ENCODE measurements at places on chromosomes 4 and X.

DNA sequence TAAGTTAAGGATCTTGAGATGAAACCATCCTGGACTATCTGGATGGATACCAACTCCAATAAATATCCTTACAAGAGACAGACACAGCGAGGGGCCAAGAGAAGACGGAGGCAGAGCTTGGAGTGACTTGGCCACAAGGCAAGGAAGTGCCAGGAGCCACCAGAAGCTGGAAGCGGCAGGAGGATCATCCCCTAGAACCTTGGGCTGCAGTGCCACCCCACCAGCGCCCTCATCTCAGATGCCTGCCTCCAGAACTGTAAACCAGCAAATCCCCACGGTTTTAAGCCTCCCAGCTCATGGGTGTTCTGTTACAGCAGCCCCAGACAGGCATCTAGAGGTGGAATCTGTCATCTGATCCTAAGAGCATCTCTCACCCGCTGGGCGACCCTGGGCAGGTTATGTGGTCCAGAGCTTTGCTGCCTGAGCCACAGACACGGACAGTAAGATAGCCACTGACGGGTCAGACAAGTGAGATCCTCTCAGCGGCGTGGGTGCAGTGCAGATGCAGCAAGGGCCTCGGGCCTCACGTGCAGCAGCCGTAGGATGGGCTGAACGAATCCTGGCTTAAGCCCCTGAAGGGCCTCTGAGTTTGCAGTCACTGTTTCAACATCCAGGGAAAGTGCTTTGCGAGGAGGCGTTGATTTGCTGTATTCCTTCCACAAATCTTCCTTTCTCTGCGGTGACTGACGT lies 25.1 kb upstream of the MXD4 start:
- DNase-seq = no peak

DNA sequence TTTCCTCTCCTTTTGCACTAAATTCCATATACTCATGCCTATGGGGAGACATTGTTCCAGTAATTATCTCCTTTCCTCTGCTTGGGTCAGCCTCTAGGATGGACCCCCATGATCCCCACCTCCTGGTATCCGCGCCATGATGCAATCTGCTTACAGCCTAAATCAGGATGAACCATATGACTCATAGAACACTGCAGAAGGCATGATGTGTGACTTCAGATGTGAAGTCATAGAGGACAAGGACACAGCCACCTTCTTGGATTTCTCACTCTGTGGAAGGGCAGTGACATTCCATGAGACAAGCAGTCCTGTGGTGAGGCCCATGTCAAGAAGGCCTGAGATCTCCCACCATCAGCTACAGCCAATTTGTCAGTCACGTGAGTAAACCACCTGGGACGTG lies 9.0 kb upstream of the TMEM144 start:
- DNase-seq = no peak

DNA sequence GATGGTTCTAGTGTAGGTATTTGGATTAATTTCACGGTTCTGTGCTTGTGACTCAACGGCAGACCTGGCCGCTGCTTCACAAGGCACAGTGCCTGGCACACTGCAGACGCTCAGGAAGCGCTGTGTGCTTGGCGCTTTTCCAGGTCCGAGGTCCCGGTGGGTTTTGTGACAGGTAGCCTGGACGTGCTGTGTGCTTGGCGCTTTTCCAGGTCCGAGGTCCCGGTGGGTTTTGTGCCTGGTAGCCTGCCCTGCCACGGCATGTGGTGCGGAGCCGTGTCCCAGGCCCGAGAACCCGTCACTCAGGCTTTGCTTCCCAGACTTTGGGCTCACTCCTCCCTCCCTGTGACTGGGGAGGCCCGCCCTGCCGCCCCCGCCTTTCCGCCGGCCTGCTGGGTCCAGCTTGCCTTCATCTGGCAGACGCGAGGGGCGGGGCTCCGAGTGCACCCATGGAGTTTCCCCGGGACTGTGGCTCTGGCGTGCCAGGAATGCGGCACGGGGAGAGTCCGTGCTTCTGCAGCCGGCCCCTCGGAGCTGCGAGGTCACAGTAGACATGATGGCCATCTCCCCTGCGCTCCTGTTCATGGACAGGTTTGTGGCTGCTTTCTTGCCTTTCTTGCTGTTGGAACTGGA lies 44.2 kb downstream of the TBC1D14 start:
- no peak for DNase-seq

DNA sequence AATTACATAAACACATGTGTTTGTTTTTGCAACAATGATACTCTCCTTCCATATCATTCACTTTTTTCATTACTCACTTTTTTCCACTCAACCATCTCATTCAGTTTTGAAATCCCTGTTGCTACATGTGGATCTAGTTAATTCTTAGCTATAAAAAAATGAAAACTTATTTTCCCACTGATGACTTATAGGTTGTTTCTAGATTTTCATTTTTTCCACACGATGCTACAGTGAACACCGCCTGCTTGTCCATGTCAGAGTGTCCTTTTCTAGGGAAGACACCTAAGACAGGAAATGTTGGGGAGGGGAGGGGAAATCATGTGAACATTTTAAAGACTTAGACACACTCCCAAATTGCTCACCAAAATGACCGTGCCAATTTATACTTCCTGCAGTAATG lies 70.2 kb downstream of the SUPT20HL2 start:
- DNase-seq = no peak

- no peak for DNase-seq
These were observed 126.2 kb downstream of the SORBS2 start for GRCh38 chr4:185685804-185686203.

DNA sequence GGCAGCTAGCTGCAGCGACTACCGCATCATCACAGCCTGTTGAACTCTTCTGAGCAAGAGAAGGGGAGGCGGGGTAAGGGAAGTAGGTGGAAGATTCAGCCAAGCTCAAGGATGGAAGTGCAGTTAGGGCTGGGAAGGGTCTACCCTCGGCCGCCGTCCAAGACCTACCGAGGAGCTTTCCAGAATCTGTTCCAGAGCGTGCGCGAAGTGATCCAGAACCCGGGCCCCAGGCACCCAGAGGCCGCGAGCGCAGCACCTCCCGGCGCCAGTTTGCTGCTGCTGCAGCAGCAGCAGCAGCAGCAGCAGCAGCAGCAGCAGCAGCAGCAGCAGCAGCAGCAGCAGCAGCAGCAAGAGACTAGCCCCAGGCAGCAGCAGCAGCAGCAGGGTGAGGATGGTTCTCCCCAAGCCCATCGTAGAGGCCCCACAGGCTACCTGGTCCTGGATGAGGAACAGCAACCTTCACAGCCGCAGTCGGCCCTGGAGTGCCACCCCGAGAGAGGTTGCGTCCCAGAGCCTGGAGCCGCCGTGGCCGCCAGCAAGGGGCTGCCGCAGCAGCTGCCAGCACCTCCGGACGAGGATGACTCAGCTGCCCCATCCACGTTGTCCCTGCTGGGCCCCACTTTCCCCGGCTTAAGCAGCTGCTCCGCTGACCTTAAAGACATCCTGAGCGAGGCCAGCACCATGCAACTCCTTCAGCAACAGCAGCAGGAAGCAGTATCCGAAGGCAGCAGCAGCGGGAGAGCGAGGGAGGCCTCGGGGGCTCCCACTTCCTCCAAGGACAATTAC lies 1.4 kb downstream of the AR start:
- peak; percentile 10 for DNase-seq

DNA sequence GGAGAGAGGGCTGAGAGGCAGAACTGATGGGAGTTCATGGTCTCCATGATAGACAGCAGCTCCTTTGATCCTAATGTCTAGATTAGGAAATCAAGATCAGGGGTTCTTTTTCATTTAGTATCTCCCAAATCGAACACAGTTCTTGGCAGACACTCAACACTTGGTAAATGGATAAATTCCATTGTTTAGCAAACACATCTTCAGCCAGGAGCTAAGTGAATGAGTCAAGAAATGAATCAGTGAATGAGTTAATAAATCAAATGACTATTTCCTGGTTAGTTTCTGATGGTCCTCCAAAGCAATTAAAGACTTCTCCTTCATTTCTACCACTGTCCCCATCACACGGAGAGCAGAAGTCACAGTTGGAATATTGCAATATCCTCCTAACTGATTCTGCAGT lies 120.0 kb upstream of the SHISA3 start:
- DNase-seq = no peak

DNA sequence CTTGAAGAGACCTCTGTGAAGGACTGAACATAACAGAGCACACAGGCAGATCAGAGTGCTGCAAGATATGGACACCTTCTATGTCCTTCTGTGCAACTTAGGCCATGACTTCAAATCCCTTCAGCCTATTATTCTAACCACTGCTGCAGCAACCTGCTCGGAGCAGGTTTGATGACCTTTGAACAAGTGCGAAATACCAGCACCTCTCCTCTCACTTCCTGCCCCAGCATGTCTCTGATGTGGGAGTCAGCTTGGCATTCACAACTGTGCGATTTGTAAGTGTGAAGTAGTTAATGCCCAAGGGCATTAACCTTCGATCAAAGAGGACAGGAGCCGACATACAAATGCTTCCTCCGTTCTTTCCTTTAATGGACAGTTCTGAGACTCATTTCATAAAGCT lies 1.6 kb upstream of the EXOC1 start:
- peak; percentile 42 for DNase-seq

DNA sequence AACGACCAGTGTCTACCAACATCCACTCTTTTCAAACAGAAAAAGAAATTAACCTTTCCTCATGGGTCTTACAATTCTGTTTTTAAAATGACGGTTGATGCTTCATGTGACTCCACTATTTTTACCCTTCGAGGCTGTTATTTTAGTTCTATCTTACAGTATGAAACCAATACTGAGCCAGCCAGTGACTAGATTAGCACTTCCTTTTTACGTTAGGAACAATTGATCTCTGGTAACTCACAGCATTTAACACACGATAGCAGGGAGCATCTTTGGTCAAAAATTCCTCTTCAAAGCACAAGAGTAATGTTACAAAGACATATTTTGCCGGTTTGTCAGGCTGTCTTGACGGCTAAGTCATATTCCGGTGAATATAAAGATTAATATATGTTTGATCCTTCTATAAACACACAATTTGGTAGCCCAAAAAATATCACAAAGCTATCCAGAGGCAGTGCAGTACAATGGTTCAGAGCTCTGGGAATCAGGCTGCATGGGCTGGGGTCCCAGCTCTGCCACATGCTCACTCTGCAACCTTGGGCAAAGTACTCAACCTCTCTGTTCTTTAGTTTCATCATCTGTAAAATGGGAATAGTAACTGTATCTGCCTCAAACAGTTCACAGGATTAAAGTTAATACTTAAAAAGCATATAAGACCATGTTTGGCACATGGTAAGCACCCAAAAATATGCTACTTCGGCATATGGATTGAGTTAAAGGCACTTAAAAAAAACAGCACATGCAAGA lies 62.9 kb upstream of the TXK start:
- no peak for DNase-seq

DNA sequence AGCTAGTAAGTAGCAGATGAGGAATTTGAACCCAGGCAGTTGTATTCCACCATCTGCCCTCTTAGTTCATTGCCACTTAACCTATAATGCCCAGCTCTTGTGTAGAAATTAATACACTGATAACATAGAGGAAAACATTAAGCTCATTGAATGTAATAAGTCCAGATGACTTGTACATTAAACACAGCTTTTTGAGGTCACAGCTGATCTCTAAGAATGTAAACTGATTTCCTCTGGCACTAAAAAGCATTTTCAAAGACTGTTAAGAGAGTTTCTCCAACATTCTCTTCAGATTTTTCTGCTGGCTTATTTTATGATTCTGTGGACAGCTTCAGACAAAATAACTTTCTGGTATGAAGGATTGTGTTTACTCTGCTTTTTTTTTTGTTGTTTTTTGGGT lies 42.7 kb downstream of the HPRT1 start:
- DNase-seq = no peak

GRCh38 chrX:7088968-7089615 lies 58.4 kb upstream of the STS start:
- peak; percentile 41 for DNase-seq

DNA sequence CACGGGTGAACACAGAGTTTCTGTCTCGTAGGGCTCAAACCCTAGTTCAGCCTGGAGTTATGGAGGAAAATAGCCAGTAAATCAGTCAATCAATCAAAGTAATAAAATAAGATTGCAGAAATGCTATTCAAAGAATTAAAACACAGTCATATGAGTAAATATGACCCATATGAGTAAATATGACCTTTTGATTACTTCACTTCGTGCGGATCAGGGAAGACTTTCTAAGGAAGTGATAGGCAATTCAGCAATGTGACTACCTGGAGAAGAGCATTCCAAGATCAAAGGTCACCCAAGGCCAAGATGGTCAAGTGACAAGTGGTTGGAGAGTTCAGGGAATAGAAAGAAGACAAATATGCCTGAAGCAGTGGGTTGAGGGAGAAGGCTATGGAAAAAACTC lies 722.6 kb downstream of the ADGRL3 start:
- DNase-seq = no peak

DNA sequence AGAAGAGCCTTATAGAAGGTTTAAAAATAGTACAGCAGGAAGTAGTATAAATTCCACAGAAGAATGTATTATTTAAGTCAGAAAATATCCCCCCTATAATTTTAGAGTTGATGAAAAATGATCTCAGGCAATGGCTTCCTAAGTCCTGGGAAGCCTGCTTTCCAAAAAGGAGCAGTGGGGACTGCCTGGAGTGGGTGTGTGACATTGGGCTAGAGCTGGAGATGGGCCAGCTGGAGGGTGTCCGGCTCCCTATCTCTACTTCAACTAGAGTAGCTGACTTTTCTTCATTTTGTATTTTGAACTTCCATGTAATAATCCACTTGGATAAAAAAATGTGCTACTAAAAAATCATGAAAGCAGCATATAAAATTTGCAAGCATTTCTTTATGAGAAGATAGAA lies 253.9 kb downstream of the ANK2 start:
- no peak for DNase-seq

- no peak for DNase-seq
These were observed 31.2 kb downstream of the CCNI start for GRCh38 chr4:77044461-77045150.

DNA sequence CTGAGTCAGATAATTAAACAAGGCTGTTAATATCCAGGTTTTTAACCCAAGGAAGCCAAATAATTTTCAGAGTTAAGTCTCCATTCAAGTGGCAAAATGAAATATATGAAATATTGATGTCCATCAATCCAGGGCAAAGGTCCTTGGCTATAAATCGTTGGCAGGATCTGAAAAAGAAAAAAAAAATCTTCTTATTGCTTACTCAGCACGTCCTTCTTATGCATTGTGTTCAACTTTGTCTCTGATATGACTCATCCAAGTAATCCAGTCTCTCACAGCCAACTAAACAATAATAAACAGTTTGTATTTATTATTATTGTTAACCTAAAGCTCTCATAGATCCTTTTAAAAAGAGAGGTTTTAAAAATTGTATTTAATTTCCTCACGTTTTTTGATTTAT lies 851.2 kb downstream of the ADGRL3 start:
- no peak for DNase-seq

DNA sequence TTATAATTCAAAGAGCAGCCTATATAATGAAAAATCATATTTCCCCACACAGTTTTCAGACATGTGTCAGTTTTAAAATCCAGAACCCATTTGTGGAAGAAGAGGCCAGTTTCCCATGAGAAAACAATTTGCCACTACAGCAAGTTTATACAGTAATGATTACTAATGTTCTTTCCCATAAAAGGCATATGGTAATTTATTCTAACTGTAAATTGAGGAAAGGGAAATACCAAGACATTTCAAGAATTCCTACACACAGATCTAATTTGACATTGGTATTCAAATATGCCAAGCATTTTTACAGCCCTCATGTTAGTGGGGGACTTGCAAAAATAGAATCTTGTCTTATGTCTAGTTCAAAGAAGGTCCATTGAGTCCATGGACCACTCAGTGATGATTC lies 1368.6 kb downstream of the FSTL5 start:
- DNase-seq = no peak

GRCh38 chrX:120015145-120016067 lies 62.1 kb downstream of the RHOXF2B start:
- DNase-seq = no peak
